ENCODE measurements at places on chromosomes 7 and 10. TPM values are rescaled to one million over a fixed set of nuclear protein-coding genes. Genes with fewer than 3 reads are reported as not detected.

FGFR2 gene
- total RNA-seq = not detected

TMEM139 gene
- not detected for total RNA-seq

ANKRD1 gene
- total RNA-seq = 251 TPM

HSPA12A gene
- 3.6 TPM for total RNA-seq

GRCh38 chr10:68848806-68849205 is 21.5 kb downstream of the STOX1 start:
- no peak for DNase-seq

DNA sequence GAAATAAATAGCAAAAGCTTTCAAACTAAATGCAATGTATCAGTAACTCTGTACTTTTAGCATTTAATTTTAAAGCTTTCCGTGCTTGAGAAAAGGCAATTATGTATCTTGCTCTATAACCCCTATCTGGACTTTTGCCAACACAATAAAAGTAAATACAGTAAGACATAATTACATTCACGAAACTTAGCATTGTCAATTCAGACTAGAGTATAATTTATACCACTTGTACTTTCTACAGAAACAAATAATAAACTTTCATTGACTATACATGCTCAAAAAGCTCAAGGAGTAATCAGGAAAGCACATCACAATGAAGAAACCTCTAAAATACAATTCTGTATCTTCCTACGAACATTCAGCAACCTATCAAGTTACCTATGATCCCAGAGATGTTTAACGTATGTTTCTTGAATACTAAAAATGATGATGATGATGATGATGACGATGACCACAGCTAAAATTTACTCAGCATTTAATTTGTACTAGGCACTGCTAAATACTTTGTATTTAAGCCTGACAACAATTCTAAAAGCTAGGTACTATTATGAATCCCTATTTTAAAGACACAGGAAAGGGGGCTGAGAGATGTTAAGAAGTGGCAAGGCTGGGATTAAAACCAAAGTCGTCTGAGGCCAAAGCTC is 44.9 kb downstream of the MINDY3 start:
- no peak for DNase-seq

DNA sequence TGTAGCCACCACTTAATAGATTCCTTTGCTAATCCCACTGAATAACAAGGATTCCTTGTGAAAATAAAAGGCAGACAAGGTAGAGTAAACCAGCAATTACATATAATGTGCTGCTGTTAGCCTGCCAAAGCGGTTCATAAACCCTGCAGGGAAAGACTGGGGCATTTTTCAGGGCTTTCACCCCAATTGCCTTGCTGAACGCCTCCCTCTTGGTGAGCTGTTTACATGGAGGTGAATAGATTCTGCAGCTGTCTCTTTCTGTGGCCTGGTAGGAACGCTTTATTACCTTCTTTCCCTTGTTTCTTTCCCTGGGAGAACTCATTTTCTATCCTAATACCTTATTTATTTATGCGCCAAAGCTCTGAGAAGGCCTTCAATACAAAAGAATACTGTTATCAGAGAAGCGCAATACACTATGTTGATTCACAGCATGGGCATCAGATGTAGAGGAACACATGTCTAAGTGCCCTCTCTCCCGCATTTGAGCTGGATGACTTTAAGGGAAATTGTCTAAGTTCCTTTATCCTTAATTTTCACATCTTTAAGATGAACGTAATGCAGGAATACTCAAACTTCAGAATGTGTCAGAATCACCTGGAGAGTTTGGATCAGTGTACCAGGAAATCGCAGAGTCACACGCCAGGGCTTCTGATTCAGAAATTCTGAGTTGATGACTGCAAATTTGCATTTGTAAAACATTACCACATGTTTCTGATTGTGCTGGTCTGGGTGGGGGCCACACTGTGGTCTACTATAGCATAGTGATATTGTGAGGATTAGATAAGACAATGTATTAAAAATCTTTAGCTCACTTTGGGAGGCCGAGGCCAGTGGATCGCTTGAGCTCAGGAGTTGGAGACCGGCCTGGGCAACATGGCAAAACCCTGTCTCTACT is 1203.8 kb downstream of the SORCS3 start:
- no peak for DNase-seq

DNA sequence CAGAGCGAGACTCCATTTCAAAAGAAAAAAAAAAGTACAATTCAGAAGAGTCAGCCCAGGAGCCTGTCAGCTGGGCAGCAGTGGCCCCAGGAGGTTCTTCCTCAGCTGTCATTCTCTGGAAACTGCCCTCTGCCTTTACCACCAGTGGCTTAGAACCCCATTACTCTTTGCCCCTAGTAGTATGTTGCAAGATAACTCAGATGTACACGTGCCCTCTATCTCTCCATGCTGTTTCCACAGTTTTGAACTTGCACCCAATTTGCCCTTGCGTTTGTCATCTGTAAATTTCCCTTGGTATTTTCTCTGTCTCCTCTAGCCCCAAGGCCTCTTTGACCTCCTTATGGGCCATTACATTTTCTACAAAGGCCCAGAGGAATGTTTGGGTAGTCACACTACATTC is 56.7 kb upstream of the PRKAR2B start:
- DNase-seq = no peak

Measured in LHCN-M2 (cell line).